ENCODE measurements at places on chromosomes 4 and X.

DNA sequence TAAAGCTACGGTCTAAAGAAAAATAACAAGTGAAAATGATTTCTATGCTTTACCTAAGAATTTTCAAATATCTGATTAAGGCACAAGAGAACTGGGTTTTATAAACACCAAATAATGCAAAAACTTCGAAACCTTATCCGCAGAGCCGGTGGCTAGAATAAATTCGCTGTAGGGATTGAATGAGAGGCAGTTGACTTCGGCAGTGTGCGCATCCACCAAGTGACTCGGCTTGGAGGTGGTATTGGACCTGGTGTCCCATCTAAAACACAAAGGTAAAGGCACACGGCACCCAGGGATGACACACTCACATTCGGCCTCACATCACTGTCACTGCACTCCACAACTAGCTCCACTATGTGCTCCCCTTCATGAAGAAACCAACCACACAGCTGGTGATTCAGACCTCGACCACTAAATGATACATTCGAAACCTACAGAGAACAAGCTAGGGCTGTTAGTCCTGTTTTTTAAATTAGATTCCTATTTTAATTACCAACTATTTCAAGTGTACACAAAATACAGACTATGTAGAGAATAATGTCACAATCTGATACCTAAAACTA, 17.5 kb downstream of the RBBP7 start:
- no peak for DNase-seq

DNA sequence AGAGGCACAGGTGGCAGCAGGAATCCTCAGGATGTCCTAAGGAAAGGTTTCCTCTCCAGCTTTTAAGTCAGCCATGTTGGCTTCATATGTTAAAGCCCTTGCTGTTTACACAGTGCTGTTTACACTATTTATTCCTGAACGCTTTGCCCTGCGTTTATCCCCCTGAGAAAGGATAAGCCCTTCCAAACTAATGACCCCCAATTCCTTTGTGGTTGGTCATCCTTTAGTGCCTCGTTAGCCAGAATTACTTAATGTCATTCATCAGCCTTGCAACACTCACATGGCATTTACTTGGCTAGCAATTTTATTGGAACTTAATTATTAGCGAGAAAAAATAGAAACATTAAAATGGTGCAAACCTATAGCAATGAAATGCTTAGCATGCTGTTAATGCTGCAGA, 23.8 kb downstream of the VCX2 start:
- DNase-seq, result no peak

DNA sequence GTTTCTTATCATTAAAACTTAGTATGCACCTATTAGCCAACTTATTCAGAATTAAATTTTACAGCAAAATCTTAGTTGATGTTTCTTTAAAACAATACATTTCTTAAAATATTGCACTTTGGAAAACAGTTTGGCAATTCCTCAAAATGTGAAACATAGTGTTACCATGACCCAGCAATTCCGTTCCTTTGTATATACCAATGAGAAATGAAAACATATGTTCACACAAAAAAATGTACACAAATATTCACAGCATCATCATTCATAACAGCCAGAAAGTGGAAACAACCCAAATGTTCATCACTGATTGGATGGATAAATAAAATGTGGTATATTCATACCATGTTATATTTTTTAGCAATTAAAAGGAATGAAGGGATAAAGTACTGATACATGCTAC, 50.2 kb downstream of the WDR44 start:
- no peak for DNase-seq

GRCh38 chrX:45166781-45167180, 33.9 kb downstream of the DIPK2B start:
- DNase-seq, result no peak

- DNase-seq, result no peak
These were observed 856 bp downstream of the SAT1 start for GRCh38 chrX:23783589-23784469.

DNA sequence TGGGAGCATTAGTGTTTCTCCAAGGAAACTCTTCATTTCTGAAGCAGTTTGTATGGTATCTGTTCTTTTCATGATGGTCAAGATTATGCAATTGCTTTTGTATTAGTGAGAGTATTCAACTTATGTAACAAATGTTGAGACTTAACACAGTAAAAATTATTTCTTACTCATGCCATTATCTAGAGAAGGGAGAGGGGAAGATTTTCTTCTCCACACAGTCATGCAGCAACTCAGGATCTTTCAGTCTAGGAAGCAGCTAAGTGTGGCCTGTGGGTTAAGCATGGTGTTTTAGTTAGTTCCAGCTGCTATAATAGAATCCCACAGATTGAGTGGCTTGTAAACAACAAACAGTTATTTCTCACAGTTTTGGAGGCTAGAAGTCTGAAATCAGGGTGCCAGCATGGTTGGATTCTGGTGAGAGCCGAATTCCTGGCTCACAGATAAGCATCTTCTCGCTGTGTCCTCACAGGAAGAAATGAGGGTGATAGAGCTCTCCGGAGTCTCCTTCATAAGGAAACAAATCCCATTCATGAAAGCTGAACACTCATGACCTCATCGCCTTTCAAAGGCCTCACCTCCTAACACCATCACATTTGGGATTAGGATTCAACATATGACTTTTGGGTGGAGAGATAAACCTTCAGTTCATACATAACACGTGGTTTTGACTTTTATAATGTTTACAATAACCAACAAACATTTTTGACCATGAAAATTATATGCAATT, 101.2 kb downstream of the FRMPD4 start:
- no peak for DNase-seq

- no peak for DNase-seq
These were observed 43.6 kb downstream of the UGT2A3 start for GRCh38 chr4:68907788-68908700.

- DNase-seq, result no peak
These were observed 117.0 kb downstream of the KDR start for GRCh38 chr4:55008166-55009056.

GRCh38 chr4:182225257-182225852, 17.8 kb upstream of the TENM3 start:
- no peak for DNase-seq

- no peak for DNase-seq
These were observed 41.4 kb upstream of the CXCL13 start for GRCh38 chr4:77564231-77564630.

- no peak for DNase-seq
These were observed 150.4 kb downstream of the EMCN start for GRCh38 chr4:100367451-100367850.

- no peak for DNase-seq
These were observed 84.8 kb upstream of the ZFP42 start for GRCh38 chr4:187910741-187911140.

GRCh38 chrX:24153796-24154189, 4.3 kb downstream of the ZFX start:
- DNase-seq, result no peak

- DNase-seq, result no peak
These were observed 64.7 kb downstream of the RBM47 start for GRCh38 chr4:40564815-40565483.

DNA sequence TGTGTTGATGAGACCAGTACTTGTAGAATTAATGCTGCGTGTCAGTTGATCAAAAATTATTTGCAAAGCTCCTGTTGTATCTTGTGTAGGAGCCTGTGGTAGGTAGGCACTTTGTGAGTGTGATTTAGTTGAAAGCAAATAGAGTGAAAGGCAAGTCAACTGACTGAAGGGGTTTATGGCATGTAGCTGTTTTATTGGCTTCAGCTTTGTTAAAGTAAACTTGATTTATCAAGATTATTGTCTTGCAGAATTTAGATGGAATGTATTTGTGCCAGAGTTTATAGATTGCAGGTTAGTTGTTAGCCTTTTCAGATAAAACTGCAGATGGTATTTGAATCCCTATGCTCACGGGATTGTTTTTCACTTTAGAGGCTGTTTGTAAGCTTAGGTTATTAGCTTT, 128.0 kb downstream of the FRAS1 start:
- DNase-seq, result no peak

Data from activated CD8-positive, alpha-beta memory T cell treated with anti-CD3 and anti-CD28 coated beads for 1 hour (primary cell).